Left lobe of liver (tissue), 2 donors: ENCODE measurements at places on chromosomes 16 and 17.

GRCh38 chr17:60914078-60914477, 236.4 kb downstream of the BCAS3 start:
- no peak for DNase-seq

- DNase-seq: peak; percentile 99
Measured at GRCh38 chr17:40100669-40101366, 429 bp upstream of the NR1D1 start.

DNA sequence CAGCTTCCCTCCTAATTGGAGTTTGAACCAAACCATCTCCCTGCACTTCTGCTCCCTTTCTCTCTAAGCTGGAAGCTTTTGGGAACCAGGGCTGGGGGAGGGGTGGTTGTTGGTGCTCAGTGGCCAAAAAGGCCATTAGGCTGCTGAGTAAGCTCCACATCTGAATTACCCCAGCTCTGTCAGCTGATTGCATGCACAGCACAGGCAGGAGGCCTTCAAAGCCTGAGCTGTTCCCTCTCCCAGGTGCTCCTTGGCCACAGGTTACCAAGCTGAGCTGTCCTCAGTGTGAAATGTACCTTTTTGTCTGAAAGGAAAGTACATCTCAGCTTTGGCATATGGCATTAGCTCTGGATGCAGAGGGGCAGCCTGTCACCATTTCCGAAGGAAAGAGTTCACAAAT, 6.2 kb upstream of the TBKBP1 start:
- no peak for DNase-seq

DNA sequence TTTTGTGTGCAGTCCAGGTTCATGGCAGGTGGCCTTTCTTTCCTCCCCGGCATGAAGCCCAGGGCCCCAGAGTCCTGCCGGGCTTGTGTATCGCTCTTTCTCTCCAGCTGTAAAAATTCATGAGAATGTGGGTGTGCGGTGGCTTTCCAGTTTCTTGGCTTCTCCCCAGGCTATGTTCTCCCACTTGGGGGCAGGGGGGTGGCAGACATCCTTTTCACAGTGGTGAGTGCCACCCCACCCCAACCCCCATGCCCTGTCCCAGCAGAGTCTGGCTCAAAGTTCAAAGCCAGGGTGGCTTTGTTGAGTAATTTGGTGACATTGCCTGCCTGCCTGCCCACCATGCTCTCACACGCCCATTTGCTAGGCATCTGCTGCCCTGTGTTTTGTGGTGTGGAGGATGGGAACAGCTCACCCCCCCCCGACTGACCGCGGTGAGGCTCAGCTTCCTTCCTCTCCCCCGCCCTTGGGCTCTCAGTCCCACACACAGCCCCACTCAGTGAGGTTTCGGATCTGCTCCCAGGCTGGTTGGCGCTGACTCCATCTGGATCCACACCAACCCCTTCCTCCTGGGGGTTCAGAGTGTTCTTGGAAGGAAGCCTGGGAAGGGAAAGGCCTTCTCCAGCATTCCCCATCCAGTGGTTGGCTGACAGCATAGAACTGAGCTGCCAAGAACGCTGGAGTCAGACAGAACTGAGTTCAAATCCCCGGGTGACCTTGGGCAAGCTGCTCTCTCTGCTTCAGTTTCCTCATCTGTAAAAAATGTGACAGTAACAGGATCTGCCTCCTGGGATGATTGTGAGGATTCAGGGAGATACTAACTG, 36.0 kb downstream of the CHD9 start:
- peak; percentile 96 for DNase-seq

DNA sequence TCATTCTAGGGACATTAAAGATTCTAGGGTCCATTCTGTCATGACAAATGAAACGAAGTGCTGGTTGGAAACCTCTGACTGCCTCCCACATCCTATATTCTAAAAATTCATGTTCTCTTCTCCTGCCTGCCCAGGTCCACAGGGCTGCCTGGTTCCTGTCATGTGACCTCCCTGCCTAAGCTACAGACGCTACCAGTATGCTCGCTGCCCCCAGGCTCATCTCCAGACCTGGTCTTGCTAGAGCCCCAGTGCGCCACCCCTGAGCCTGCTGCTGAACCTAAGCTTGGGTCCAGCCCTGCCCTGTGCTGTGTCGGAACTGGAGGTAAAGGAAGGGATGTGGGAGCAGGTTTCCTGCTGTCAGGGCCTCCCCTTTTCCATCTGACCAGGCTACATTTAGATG, 231.6 kb upstream of the CDH5 start:
- DNase-seq: no peak

DNA sequence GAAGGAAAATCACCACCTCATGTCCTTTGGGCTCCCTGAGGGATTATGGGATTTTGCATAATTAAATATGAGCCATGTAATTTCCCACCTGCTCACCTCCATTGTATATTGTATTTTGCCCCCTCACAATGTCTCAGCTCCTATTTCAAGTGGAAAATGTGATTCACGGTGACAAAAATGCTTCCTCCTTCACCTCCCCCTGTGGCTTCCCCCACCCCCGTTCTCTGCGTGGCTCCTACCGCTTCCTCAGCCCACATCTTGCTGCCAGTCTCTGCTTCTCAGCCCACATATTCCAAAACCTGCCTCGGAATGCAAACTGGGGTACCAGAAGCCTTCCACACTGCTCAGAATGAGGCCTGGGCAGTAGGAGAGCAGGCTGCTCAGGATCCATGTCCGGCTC, 394.5 kb upstream of the C16orf82 start:
- DNase-seq: no peak

DNA sequence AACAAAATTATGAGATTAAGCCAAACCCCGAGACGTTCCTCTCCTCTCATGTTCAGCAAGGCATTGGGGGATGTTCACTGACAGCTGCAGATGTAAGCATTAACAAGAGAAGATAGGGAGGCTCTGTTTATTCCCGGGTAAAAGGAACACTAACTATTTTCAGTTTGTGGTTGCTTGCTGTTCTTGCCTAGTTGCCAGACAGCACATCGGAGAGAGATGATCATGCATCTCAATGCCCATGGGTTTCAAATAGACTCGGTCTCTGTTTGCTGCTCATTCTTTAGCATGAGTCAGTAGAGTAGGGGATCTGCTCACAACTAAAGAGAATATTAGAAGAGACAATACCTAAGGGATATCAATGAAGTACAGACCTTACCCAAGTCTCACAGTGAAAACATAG, 78.3 kb downstream of the TMEM100 start:
- DNase-seq: no peak

GRCh38 chr17:20975566-20975965, 67.2 kb downstream of the USP22 start:
- DNase-seq: no peak

GRCh38 chr17:10201680-10202079, 3.3 kb upstream of the GAS7 start:
- no peak for DNase-seq

DNA sequence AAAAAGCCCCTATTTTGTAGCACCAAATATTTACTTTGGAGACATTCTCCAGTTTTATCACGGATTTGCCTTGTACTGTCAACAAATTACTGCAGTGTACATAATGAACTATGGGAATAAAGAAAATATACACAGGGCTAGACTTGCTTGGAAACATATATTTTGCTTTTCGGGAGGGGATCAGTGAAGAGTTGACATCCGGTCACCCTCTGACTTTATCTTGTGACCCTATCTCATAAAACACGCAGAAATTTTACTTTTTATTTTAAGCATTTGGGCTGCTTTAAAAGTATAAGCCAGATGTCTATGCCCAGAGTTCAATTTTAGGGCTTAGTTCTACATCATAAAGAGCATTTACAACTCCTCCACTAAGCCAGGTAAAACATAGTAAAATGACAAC, 630.7 kb downstream of the TOX3 start:
- no peak for DNase-seq

DNA sequence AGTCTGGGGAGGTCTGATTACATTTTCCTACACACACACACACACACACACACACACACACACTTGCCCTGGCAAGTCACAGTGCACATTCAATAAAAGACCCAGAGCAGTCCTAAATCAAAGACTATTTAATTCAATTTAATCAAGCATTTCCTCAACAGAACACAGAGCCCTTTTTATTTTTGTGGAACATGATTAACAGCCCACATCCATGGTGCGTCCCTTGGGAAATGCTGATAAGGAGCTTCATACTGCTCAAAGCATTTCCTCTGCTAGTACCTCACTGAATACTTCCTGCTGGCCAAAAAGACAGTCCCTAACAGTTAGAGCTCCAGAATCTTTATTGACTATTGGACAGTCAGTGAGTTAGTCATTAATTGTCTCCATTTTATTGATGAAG, 43.1 kb upstream of the MYH10 start:
- no peak for DNase-seq

DNA sequence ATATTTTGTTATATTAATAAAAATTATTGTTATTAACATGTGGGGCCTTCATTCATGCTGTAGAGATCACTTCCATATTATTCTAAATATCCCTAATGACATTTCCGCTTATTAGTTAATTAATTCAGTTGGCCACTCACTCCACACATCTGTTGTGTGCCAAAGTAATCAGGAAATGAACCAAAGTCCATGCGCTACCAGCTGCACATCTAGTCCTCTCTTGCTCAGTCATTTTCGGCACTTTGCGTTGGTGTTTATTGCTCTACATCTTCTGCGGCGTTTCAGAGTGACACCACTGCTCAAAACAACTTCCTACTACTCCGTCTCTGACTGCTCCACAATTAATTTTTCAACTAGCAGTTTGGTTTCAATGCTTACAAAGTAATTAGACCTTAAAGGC, 101.4 kb upstream of the ZFHX3 start:
- DNase-seq: peak; percentile 68

DNA sequence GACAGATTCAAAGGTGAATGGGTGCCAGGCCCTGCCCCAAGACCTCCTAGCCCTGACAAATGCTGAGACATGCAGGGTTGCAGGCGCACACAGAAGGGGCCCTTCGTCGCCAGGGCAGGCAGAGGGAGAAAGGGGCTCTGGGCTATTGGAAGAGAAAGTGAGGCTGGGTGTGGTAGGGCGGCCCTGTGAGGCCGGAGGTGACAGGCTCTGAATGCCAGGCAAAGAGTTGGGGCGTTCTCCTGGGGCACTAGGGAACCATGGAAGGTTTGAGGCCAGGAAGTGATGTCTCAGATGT, 26.4 kb upstream of the NXPH3 start:
- no peak for DNase-seq

GRCh38 chr16:89867918-89868317, 5.5 kb upstream of the TCF25 start:
- DNase-seq: no peak

GRCh38 chr16:24188021-24188542, 68.1 kb upstream of the CACNG3 start:
- DNase-seq: no peak
